ENCODE measurements at places on chromosomes 12 and 14.

- no peak for DNase-seq
These were observed 131.8 kb downstream of the TMTC3 start for GRCh38 chr12:88273875-88274274.

- no peak for DNase-seq
These were observed 426.2 kb downstream of the ZFP36L1 start for GRCh38 chr14:68366656-68367055.

DNA sequence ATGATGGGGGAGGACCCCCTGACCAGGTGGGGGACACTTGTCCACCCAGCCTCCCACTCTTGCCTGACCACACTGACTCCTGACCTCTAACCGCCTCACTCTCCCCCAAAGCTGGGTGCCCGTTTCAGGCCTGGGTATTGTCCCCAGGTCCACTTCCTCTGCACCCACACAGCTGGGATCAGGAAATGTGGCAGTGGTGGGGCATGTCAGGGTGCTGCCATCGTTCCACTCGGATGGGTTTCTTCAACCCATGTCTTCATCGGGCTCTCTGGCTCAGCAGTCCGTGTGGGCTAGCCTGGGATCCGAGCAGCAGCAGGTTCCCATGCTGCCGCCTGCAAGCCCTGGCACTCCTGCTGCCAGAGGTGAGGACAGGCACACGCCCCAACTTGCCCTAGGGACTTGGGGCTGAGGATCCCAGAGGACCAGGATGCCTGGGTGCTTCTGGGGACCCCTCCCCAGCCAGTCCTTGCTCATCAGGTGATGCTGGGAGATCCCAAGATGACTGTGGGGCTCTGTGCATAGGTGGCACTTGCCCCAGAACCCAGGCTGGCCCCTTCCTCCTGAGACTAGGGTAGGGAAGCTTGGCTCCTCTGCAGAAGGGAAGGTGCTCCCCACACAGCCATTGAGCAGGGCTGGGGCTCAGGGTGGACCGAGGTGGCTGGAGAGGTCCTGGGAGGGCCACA lies 2.9 kb upstream of the CLBA1 start:
- DNase-seq = no peak

- no peak for DNase-seq
These were observed 89.0 kb downstream of the SETD3 start for GRCh38 chr14:99391671-99392070.

DNA sequence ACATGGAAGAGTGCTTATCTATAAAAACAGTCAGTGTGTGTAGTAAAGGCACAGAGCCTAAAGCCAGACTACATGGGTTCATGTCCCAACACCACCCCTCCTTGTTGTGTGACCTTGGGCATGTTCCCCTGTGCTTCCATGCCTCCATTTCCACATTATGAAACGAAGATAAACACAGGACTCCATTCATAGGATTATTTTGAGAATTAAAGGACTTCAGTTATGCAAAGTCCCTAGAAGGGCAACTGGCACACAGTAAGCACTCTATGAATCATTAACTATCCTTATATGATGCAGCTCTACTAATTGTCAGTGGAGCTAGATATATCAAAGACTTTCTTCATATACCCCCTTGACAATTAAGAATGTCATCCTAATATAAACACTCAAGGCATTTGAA lies 17.8 kb downstream of the IFNG-AS1 start:
- DNase-seq = no peak

DNA sequence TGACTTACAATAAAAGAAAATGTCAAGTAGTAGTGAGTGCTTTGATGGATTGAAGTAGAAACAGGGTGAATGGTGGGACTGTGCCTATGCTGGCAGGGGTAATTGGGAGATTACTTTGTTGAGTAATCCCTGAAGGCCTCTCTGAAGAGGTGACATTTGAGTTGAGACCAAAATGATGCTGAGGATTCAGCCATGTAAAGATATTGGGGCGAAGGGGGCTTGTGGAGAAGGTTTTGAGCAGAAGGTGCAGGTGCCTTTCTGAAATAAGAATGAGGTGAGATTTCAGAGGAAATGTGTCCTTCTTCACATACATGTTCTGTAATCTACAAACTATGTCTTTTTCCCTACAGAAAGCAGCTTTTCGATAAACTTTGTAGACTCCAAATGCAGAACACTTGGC lies 8.0 kb downstream of the GNG2 start:
- DNase-seq = no peak

DNA sequence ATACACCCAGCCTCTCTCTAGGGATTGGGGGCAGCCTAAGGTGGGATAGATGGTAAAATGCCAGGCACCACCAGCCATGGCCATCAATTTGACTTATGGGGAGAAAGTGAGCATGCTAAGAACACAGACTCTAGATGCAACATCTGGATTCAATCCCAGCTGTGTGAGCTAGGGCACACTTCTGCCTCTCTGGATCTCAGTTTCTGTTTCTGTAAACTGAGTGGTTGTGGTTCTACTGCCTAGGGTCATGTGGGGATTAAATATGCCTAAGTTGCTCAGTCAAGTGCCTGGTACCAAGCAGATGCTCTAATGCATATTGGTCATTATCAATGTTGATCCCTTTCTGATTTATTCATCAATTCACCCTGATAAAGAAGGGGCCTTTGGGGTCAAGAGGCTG lies 12.6 kb upstream of the OAS1 start:
- no peak for DNase-seq

DNA sequence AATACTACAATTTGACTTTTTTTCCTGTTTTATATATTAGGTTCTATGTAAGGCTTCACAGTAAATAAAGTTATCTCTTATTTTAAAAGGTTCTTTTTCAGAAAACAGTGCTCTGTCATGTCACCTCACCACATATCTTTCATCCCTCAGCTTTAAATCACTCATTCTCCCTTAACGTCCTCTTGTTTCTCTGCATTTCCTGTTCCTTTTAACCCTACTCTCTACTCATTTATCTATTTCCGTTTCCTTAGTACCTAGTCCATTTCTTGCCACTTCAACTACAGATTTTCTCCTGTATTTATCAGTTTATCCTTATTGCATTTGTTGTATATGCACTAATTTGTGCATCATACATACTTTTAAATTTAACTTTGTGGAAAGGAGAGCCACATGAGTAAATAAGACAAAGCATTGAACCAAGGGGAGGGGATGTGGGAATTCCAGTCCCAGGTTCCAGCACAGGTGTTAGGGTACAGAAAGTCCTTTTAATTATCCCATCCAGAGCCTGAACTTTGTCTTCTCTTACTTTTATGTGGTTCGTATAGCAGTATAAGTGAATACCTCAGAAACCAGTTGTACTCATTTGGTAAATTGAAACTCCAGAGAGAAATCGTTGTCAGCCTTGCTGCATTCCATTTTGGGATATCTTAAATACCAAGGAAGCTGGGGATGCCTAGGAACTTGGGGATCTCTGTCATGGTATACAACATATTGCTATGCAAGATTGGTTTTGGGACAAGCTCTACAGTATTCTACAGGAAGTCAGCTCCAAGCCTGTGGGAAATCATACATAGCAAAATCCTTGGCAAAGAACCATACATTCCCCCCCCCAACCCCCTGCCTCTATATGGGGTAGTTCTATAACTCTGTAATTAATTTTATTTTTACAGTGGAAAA lies 120.5 kb downstream of the DIP2B start:
- DNase-seq = no peak

GRCh38 chr12:10086387-10086786 lies 12.4 kb downstream of the CLEC1A start:
- DNase-seq = no peak

DNA sequence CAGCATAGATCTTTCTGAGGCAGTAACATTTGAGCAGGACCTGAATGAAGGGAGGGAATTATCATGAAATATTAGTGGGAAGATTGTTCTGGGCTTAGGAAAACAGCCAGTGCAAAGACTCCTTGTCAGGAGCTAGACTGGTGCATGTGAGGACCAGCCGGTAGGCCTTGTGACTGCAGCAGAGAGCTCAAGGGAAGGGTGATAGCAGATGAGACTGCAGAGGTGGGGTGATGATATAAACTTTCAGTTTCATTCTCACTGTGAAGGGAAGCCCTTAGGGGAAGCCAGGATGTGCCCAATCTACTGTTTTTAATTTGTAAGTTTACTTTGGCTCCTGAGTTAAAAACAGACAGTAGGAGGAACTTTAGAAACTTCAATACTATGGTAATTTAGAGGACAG lies 12.4 kb downstream of the IL22 start:
- DNase-seq = no peak

All from T-helper 22 cell (primary cell).